ENCODE measurements at places on chromosomes 4 and X.

- DNase-seq, result no peak
- H3K27ac ChIP-seq, result no peak overlapping the region
Observed at GRCh38 chr4:159232465-159233106, 129.7 kb downstream of the RAPGEF2 start.

GRCh38 chr4:19941434-19941833 lies 310.3 kb upstream of the SLIT2 start:
- H3K4me3 ChIP-seq, result no peak overlapping the region
- H3K4me1 ChIP-seq, result peaks cover 9% of the 10 kb centered on the region
- H3K27ac ChIP-seq, result no peak overlapping the region
- no peak for DNase-seq

DNA sequence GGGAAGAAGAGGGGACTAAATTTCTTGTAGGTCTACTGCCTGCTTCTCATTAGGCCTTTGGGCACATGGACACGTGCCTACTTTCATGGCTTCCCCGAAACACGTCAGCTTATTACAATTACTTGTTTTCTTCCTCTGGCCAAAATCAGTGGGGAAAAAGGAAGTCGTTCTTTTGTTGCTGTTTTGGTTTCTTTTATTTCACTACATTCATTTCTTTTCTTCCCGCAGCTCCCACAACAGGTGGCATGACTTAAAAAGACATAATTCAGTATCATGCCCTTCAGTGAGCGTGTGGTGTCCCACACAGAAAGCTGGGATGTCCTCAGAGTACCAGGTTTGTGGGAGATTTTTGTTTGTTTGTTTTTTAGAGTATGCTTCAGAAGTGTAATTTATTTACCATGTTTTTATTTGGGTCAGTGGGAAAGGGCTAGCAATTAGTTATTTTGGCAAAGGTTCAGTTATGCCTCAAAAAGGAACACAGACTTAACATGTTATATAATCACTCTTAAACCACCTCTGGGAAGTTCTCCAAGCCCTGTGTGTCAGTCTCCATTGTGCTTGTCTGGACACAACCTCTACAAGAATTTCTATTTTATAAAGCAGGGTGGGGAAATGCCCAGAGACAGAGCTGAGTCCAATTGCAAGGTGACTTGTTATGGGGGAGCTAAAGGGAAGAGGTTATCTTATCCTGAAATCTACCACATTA lies 44.2 kb upstream of the SPRY1 start:
- no peaks in the 10 kb centered on the region for H3K36me3 ChIP-seq
- peaks cover 14% of the 10 kb centered on the region for H3K4me1 ChIP-seq
- no peak overlapping the region for H3K4me3 ChIP-seq
- H3K27me3 ChIP-seq, result no peaks in the 10 kb centered on the region
- no peak for DNase-seq

DNA sequence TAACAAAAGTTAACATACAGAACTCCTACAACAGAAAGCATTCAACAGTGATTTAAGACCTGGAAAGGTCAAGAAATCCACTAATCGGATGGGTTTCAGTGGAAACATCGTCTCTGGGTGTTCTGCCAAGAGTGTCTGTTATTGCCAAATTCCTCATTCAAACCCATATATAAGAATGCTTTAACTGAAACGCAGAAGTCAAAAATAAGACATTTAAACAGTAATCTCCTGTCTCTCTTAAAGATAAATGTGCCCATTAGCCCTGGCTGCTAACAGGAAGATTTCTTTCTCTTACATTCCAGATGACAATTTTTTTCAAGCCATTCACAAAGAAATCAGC lies 31.5 kb downstream of the DCTD start:
- no peak overlapping the region for H3K27ac ChIP-seq
- peaks cover 35% of the 10 kb centered on the region for H3K4me1 ChIP-seq
- peaks cover 54% of the 10 kb centered on the region for H3K36me3 ChIP-seq
- H3K27me3 ChIP-seq, result no peaks in the 10 kb centered on the region
- DNase-seq, result no peak
